CD4-positive, CD25-positive, alpha-beta regulatory T cell (primary cell): ENCODE measurements at places on chromosomes 5 and 9. TPM values are rescaled to one million over a fixed set of nuclear protein-coding genes. Genes with fewer than 3 reads are reported as not detected.
A peak's percentile ranks its signal among the peaks of the same experiment; 100 is the strongest.

Gene C7
- not detected for total RNA-seq

GRCh38 chr9:83061990-83062650 is 822 bp downstream of the RASEF start:
- DNase-seq = no peak
- no peaks in the 10 kb centered on the region for H3K27me3 ChIP-seq
- no peaks in the 10 kb centered on the region for H3K4me1 ChIP-seq

Gene CDKN2A
- 16.5 TPM for total RNA-seq

DNA sequence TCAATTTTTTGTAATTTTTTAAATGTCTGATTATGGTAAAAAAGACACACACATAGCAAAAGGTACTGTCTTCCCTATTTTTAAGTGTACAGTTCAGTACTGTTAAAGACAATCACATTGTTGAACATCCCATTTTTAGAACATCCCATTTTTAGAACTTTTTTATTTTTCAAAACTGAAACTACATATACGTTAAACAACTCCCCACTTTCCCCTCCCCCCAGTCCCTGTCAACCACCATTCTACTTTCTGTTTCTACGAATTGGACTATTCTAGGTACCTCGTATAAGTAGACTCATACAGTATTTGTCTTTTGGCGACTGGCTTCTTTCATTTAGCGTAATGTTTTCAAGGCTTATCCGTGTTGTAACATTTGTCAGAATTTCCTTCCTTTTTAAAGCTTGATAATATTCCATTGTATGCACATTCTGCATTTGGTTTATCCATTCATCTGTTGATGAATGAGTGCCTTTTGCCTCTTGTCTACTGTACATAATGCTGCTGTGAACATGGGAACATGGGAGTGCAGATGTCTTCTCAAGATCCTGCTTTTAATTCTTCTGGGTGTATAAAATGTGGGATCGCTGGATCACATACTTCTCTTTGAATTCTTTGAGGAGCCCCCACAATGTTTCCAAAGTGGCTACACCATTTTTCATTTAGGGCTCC is 154.0 kb downstream of the PIK3R1 start:
- peak overlapping the region; percentile 80 for H3K4me3 ChIP-seq
- H3K27me3 ChIP-seq = no peaks in the 10 kb centered on the region
- H3K27ac ChIP-seq = no peak overlapping the region

Gene BTNL3
- total RNA-seq = not detected
